ENCODE measurements at places on chromosomes 6 and 20.

- DNase-seq: no peak
These were observed 19.5 kb downstream of the MCM8 start for GRCh38 chr20:5969940-5970339.

DNA sequence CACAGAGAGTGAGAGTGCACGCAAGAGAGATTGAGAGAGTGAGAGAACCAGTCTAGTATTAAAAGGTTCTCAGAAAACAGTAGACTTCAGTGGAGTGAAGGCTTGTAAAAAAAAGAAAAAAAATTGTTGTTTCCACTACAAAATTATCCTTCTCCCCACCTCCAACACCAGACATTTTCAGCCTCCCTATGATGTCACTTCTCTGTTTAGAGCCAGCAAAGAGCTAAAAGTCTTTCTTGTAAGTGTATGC, 77.8 kb downstream of the BACH2 start:
- DNase-seq: no peak

GRCh38 chr20:5171790-5172164, 45.0 kb downstream of the CDS2 start:
- DNase-seq: no peak

DNA sequence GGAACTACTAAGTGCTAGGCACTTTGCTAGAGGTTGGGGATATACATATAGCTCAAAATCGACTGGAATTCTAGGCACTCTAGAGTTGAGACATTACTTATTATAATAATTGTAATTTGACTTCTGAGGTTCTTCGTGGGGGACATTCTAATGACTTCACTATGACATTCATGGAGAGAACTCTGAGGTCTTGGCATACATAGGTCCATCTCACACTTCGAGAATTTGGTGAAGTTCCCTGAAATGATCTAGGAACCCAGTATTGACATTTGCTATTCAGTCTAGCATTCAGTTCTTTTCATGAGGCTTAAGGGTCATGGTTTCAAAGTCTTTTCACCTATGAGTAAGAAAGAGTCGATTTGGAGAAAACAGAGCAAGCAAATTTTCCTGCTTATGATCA, 446.6 kb upstream of the JAG1 start:
- DNase-seq: no peak

- peak; percentile 57 for DNase-seq
These were observed 5.4 kb upstream of the FOXF2 start for GRCh38 chr6:1383729-1384548.

DNA sequence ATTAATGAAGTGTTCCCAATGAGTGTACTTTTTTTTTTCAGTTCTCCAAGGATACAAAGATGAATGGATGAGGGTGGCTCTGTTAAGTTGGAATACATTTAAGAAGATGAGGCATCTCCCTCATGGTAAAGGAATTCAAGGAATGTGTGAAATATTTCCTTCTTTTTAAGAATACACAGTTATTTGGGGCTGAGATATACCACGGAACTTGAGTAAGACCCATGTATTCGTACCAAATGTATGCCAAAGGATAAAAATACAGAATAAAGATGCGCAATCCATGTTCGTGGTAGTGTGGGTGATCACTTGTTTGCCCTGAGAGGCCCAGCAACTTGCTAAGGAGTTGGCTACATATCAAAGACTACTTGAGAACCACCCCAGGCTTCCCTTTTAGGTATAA, 164.2 kb upstream of the TCF21 start:
- no peak for DNase-seq

- peak; percentile 41 for DNase-seq
These were observed 1.0 kb downstream of the MAP1LC3A start for GRCh38 chr20:34559311-34560140.

DNA sequence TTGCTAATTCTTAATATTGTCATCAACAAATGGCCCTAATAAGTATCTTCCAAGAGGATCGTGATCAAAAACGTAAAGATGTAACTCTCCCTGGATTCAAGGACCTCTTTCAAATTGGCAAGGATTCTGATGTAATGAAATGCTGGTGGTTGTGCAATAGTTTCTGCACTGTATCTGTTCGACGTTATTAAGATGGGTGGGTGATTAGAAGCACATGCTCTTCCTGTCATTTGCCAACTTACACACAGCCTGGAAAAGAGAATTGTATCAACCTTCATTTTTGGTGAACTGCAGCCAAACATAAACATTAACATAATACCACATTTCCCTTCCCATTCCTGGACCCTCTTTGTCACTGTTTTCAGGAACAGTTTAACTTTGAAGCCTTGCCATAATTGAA, 9.8 kb downstream of the FOXQ1 start:
- DNase-seq: no peak

DNA sequence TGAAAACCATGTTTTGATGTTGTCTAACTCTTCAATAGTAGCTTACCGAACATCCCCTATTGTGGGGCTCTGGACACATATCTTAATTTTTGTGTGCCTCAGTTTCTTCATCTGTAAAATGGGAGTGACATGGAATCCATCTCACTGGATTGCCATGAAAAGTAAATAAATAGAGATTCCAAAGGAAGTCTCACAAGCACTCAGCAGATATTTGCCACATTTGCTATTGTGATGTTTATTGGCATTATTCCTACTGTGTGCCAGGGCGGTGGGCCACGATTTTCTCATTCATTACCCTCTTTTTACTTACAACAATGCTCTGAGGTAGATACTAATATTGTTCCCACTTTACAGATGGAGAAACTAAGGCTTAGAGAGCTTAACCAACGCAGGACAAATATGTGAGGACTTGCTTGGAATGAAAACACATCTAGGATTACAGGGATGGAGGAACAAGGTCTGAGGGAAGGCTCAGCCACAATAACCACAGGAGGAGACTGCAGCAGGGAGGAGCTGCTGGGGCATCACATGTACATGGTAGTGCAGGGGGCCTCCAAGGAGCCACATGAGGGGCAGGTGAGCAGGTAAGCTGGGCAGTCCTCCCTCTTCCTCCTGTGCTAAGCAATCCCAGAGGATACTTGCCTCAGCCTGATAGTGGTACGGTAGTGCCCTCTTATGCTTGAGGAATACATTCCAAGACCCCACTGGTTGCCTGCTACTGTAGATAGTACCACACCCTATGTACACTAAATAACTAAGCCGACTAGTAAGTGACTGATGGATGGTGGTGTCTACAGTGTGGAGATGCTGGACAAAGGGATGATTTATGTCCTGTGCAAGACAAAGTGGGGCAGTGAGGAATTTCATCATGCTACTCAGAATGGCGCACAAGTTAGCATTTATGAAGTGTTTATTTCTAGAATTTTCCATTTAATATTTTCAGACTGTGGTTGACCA, 176.9 kb downstream of the FOXA2 start:
- DNase-seq: no peak

DNA sequence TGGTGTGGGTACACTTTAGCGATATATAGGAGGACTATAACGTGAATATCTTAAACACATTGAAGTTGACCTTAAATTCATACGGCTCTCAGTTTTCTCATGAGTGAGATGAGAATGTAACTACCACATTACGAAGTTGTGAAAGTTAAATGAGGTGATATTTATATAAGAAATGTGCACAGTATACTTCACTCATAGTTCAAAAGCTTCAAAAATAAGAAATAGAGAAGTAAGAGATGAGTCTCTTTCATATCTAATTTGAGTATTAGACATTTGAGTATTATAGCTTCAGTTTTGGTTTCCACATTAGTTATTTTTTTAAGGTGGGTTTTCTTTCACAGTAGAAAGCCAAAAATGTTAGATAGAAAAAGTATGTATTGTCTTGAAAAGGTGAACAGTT, 183.3 kb downstream of the NKAIN2 start:
- no peak for DNase-seq

DNA sequence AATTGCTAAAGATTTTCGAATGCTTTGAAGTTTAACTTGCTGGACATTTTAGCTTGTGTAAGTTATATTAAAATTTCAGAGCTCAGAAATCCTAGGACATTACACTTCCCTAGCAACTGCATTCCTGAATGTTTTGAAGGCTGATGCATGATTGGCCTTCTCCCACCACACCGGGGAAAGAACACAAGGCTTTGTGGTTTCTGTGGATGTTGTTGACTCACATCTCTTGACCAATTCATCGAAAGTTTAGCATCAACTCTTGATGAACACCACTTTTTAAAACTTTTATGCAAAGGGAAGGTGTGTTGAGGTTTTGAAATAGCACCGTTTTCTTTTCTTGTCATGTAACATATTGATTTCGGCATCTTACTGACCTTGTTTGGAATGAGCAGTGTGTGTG, 81.1 kb downstream of the RIMS1 start:
- DNase-seq: no peak

- DNase-seq: no peak
These were observed 41.0 kb downstream of the GPLD1 start for GRCh38 chr6:24448396-24448795.

- DNase-seq: no peak
These were observed 25.8 kb downstream of the BHLHE23 start for GRCh38 chr20:62980970-62981369.

GRCh38 chr6:45965007-45965406, 50.7 kb downstream of the CLIC5 start:
- DNase-seq: no peak

GRCh38 chr6:47106721-47107197, 64.6 kb upstream of the ADGRF1 start:
- no peak for DNase-seq

- peak; percentile 80 for DNase-seq
These were observed 117.8 kb downstream of the RTN4IP1 start for GRCh38 chr6:106511288-106512047.

GRCh38 chr6:39386487-39386886, 64.0 kb upstream of the KCNK16 start:
- DNase-seq: peak; percentile 11
